ENCODE measurements at places on chromosomes 6 and 20. TPM values are rescaled to one million over a fixed set of nuclear protein-coding genes. Genes with fewer than 3 reads are reported as not detected.

The HLA-DRB1 gene
- total RNA-seq, result 14.3 TPM

- no peak overlapping the region for H3K4me3 ChIP-seq
- H3K36me3 ChIP-seq, result no peaks in the 10 kb centered on the region
- H3K27me3 ChIP-seq, result peaks cover 3% of the 10 kb centered on the region
- peak overlapping the region; percentile 77 for H3K27ac ChIP-seq
Observed at GRCh38 chr6:42099340-42100028, 42.9 kb downstream of the C6orf132 start.

The OARD1 gene
- 1.4 TPM for total RNA-seq

The PRDM1 gene
- total RNA-seq, result 10.9 TPM

GRCh38 chr20:723756-724155 lies 44.5 kb downstream of the SLC52A3 start:
- no peak overlapping the region for H3K27ac ChIP-seq
- no peak for DNase-seq
- H3K4me3 ChIP-seq, result no peak overlapping the region
- H3K36me3 ChIP-seq, result no peaks in the 10 kb centered on the region
- peaks cover 6% of the 10 kb centered on the region for H3K4me1 ChIP-seq

DNA sequence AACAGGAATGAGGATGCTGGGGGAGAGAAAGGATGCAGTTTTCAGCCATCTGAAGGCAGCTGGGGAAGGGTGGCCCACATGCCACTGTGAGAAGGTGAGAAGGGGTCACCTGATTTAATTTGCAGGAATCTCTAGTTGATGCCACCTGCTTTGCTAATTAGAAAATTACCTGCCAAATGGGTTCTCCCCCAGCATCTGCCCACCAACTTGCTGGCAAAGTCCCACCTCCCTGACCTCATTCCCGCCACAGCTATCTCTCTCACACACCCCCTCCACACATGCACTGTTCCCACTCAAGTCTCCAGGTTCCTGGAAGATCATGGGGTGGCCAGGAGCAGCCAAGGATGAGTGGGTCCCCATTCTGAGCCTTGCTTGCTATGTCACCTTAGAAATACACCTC lies 70.7 kb downstream of the LRFN2 start:
- DNase-seq, result no peak
- H3K27ac ChIP-seq, result no peak overlapping the region
- H3K27me3 ChIP-seq, result no peaks in the 10 kb centered on the region
- no peaks in the 10 kb centered on the region for H3K4me1 ChIP-seq
- no peaks in the 10 kb centered on the region for H3K36me3 ChIP-seq
- H3K4me3 ChIP-seq, result no peak overlapping the region

- peak overlapping the region; percentile 91 for H3K27ac ChIP-seq
- H3K4me3 ChIP-seq, result no peak overlapping the region
- H3K36me3 ChIP-seq, result no peaks in the 10 kb centered on the region
- peak; percentile 71 for DNase-seq
- H3K27me3 ChIP-seq, result no peaks in the 10 kb centered on the region
- peaks cover 36% of the 10 kb centered on the region for H3K4me1 ChIP-seq
Observed at GRCh38 chr6:44234101-44235025, 11.0 kb downstream of the SLC29A1 start.

DNA sequence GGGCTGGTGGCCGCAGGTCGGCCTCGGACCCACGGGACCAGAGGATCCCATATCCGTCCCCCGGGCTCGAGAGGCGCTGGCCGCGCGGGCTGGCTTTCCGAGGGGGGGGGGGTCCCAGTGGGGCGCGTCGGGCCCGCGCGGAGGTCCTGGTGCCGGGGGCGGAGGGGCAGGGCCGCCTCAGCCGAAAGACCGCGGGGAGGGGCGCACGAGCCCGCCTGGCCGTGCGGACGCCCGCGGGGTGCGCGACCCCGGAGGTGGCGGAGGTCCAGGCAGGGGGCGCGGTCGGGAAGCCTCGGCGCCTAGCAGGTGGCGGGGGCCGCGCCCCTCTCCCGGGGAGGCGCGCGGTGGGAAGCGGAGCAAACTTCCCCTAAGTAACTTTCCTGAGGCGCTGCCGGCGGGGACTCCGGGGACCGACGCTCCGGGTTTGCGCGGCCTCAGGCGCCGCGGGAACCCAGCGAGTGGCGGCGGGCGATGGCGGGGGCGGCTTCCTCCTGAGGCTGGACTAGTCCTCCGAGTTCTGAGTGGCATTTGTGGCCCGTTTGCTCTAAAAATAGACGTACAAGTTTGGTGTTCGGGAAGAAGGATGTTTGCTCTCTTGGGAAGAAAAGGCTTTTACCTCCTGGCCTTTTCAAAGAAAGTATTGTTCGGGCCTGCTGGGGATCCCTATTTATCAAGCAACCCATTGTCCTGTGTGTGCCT lies 26.5 kb upstream of the BTBD3 start:
- H3K27ac ChIP-seq, result peak overlapping the region; percentile 98
- peak overlapping the region; percentile 93 for H3K4me3 ChIP-seq
- H3K27me3 ChIP-seq, result no peaks in the 10 kb centered on the region
- peak; percentile 50 for DNase-seq
